ENCODE measurements at places on chromosomes 7 and 10.

DNA sequence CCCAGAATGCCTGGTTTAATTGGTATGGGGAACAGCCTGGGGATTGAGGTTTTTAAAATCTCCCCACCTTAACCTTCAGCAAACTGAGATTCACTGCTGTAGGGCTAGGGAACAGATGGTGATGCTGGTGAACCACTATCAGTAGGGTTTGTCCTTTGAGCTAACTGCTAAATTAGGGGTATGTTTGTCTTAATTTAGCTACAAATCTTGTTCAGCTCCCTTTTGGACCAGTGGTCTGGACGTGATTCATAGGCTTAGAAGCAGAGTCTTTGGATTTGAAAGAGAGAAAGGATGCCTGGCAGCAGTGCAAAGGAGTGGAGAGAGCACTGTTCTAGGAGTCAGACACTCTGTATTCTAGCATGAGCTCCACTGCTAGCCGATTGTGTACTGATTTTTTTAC is 2.8 kb downstream of the HDAC9 start:
- no peak for DNase-seq

- no peak for DNase-seq
Observed at GRCh38 chr10:46554166-46554781, 2.2 kb downstream of the GPRIN2 start.

DNA sequence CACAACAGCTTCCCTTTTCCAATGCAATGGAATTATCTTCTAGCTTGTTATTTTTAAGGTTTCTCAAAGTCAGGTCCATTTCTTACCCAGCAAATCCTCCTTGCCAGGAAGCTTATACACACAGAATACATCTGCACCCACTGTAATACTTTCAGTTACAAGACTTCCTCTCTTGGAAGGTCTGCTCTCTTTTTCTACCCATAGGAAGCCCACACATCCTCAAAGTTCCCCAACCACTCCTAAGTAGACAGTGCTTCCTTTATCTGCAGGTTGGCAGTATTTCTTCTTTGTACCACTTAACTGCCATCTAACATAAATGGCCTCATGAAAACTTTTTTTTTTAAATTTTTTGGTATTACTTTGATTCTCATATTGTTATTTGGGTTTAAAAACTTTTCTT is 155.6 kb downstream of the TAX1BP1 start:
- DNase-seq, result no peak

- DNase-seq, result no peak
Observed at GRCh38 chr7:33379891-33380525, 250.6 kb downstream of the BBS9 start.

DNA sequence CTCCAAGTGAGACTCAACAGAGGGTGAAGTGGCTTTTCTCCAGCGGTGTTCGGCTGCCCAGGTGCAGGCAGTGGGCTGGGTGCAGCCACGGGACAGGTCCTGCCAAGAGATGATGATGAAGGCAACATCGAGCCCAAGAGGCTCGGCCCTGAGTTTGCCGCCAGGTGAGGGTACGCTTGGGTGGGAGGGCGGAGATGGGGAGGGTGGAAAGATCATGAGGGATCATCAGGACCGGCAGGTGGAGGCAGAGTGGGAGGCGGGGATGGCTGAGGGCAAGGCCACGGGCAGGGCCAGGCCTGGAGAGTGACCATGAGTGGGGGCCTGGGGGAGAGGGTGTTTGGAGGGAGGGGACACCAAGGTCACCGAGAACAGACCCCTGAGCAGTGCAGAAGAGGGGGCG is 17.8 kb upstream of the AMZ1 start:
- DNase-seq, result no peak

GRCh38 chr7:8184221-8184620 is 77.7 kb downstream of the ICA1 start:
- DNase-seq, result no peak

GRCh38 chr10:103078309-103078615 is 114.8 kb downstream of the NT5C2 start:
- no peak for DNase-seq

- DNase-seq, result no peak
Observed at GRCh38 chr10:130190737-130191115, 54.5 kb downstream of the GLRX3 start.

GRCh38 chr7:24965831-24966708 is 13.9 kb downstream of the OSBPL3 start:
- peak; percentile 60 for DNase-seq

DNA sequence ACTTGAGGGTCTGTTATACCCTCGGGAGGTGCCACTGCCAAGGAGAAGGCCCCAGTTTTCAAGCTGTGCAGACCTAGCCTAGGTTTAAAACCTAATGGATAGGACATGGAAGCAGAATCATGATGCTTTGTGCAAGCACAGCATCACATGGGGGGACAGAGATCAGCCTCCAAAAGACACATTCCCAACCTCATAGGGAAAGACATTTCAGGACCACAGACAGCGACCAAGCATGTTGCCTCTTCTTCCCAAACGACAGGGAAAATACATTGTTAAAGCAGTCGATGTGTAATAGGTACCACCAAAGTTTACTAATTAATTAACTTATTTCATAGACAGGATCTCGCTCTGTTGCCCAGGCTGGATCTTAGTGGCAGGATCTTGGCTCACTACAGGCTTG is 573.9 kb downstream of the TCERG1L start:
- no peak for DNase-seq

Data from lower lobe of right lung (tissue), 2 donors.